NCI-H1092 (cell line): ENCODE measurements at places on chromosomes 11 and 22.
A peak's percentile ranks its signal among the peaks of the same experiment; 100 is the strongest.

DNA sequence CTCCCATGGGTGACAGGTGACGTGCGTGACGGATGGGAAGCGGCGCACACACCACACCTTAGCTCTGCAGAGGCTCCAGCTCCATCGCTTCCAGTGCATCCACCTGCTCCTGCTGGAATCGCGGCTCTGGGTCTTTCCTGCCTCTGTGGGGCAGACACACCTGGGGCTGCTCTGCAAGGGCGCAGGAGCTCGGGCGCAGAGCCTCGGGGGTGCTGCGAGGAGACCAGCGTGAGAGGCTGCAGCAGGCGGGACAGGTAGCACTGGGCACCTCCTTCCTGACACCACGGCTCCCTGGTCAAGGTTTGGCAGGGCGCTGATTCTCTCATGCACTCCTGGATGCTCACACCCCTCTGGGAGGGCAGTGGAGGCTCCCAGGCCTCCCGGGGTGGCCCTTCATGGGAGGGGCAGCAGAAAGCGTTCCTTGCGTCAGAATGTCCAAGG lies 1494.3 kb downstream of the BRD1 start:
- no peak for DNase-seq

DNA sequence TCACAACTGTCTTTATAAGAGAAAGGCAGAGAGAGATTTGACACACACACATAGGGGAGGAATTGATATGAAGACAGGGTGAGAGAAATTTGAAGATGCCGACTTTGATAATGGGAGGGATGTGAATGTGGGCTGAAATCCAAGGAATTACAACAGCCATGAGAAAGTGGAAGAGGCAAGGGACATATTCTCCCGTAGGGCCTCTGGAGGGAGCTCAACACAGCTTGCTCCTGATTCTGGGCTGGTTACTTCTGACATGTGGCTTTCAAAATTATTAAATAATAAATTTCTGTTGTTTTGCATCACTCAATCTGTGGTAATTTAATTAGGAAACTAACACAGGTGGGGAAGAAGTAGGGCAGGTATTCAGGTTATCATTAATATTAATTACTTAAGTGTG lies 282.9 kb downstream of the LUZP2 start:
- no peak for DNase-seq

DNA sequence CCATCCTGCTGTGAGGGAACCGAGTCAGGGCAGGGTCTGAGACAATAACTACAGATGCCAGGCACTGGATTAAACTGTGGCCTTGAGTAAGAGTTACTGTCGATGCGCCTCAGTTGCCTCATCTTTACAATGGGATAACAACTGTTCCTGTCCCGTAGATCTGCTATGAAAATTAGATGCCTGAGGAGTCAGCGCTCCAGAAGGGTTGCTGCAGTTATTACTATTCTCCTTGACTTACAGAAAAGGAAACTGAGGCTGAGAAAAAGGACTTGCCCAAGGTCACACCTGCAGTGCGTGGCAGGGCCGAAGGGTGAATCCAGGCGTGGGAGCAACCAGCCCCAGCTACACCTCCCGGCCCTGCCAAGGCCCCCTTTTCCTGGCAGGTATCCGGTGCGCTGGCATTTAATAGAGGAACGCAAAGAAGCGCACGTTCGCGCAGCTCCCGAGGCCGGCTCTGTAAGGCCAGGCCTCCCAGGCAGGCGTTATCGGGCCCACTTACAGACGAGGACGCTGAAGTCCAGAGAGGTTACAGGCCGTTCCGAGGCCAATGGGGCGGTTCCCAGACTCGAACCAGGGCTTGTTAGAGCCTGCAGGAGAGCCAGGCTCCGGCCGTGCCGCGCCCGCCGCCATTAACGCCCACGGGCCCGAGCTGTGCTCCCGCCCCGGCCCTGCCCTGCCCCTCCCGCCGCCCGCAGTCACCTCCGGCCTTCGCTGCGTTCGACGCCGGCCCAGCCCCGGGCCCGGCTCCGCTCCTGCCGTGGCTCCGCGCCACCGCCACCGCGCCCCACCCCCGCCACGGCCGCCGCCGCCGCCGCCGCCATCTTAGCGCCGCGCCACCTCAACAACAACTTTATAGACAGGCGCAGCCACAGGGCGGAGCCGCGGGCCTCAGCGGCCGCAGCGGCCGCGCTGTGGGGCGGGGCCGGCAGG lies at the start of gene C11orf68:
TSS of gene C11orf68 (minus strand) at position 852 of the 930 bp plus-strand sequence. CDS start at position 821, 31 bp downstream.
- peak; percentile 40 for DNase-seq

DNA sequence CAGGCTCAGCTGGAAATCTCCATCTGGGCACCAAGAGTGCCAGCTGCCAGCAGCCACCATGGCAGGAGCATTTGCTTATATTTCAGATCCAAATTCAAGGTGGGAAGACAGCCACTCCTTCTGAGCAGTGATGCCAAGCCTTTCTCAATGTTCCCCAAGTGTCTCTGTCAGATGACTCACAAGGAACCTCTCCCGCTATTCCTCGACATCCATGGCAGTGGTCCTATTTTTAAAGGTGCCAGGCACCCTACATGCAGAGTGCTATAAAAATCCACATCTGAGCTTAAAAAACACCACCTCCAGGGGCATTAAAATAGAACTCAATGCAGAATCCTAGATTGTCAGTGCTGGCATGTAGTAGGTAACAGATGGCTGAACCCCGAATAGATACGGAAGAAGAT lies 112.1 kb downstream of the SLC1A2 start:
- DNase-seq = no peak

DNA sequence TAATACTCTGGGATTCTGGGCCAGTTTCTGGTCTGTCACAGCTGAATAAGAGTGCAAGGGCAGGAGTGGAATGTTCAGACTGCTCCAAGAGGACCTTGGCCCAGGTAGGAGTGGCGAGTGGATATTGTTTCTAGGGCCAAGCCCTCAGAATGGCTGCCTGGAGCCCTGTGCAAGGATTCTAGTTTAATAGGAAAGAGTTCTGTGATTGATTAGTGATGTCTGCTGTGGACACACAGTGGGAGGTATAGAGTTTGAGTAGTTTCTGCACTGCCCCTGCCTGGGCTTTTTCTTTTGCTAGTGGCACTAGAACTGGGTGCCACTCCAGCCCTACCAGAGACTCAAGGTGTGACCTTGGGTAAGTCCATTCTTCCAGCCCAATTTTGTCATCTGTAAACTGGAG lies 9.7 kb upstream of the MPPED1 start:
- DNase-seq = no peak

- DNase-seq = no peak
Observed at GRCh38 chr22:26095256-26095956, 73.9 kb upstream of the SEZ6L start.

DNA sequence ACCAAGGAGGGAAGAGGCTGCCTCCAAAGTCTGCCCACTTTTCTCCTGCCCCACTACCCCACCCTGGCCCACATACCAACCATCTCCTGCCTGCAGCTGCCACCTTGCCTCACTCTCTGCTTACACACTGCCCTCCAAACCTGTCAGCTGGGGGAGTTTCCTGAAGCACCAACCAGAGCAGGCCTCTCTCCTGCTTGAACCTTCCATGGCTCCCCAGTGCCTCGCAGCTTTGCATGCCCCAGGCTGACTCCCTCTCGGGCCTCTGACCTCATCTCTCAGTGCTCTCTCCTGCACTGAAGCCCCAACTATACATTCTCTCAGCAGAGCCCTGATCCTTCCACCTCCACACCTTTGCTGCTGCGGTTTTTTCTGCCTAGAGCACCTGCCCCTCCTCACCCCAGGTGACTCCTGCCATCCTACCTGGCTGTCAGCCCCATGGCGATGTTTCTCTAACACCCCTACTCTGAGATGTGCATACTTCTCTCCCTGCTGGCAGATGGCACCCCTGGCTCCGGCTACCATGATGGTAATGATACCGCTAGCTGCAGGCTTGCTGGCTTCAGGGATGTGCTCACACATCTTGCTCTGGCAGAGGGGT lies 43.5 kb downstream of the MN1 start:
- DNase-seq = no peak

DNA sequence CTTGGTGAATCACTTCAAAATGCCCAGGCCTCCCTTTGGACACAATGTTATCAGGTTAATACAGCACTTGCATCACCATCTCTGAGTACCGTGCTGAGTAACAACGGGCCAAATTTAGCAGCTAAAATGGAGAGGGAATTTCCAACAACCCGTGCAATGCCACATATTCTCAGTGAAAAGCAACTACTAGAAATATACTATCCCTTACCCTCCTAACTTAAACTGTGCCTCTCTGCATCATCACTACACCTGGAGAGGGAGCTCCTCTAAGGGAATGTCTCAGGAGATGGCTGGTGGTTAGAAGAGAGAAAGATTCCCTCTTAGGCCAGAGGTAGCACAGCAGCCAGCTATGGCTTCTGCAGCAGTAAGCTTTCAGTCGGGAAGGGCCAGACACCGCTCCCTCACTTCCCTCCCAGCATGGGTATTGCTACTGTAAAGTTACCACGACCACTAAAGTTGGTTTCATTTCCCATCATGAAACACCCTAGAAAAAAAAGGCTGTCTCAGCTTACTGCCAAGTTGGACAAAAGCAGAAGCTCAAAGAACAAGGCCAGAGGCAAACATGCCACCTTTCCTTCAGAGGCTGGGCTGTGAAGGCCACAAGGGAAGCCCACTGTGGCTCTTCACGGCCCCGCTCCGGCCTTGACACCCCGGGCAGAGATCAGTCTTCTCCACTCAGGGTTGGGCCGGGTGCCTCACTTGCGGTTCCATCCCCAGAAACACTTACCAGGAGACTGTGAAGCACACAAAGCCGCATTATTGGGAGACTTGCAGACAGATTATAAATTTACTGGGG lies 3.9 kb downstream of the MAML2 start:
- DNase-seq = no peak

GRCh38 chr22:29116397-29117123 lies 43.7 kb downstream of the KREMEN1 start:
- DNase-seq = no peak

- no peak for DNase-seq
Observed at GRCh38 chr11:14520747-14521151, 563 bp upstream of the PSMA1 start.

- DNase-seq = no peak
Observed at GRCh38 chr22:29380032-29380781, 8.2 kb downstream of the AP1B1 start.

DNA sequence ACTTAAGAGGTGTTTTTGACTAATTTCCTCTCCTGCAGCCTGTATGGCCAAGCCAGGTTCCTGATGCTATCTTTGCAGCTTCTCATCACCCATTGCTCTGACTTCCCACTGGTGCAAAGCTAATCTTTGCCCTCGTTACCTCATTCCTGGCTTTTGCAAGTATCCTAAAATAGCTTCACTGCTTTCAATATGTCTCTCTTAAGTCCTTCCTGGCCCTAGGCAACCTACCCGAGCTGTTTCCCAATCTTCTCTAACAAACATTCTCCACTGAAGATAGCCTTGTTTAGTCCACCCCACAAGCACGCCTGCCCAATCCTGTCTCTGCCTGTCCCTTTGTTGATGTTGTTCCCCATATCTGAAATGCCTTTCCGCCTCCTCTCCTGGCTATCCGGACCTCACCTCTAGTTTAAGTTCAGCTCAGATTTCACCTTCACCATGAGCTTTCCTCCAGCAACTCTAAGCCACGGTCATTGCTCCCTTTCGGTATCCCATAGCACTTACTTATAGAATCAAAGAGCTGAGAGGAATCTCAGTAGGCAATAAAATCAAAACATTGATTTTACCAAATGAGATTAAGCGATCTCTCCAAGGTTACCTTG lies 30.1 kb upstream of the CECR2 start:
- no peak for DNase-seq

- no peak for DNase-seq
Observed at GRCh38 chr22:36351921-36352802, 35.6 kb downstream of the MYH9 start.

DNA sequence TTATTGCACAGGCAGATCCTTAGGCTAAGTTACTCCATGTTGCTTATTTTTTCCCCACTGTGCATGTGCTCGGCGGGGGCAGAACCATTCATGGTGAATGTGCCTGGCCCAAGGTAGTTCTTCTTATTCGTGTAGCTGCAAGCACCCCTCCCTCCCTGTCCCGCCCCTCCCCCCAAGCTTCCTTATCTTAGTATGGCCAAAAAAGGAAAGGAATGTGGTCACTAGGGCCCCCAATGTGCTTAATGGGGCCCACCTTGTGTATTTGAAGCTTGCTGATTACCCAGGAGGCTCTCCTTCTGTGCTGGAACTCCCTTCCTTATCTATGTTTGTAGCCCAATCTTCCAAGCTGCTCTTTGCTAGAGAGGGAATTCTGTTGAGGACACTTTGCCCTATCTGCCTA lies 1259.7 kb upstream of the RAG2 start:
- no peak for DNase-seq

- DNase-seq = no peak
Observed at GRCh38 chr11:17046690-17047089, 30.8 kb downstream of the RPS13 start.

GRCh38 chr11:1693327-1694063 lies 3.5 kb upstream of the KRTAP5-6 start:
- DNase-seq = peak; percentile 62

GRCh38 chr11:58059007-58059350 lies 28.2 kb downstream of the OR6Q1 start:
- DNase-seq = no peak

DNA sequence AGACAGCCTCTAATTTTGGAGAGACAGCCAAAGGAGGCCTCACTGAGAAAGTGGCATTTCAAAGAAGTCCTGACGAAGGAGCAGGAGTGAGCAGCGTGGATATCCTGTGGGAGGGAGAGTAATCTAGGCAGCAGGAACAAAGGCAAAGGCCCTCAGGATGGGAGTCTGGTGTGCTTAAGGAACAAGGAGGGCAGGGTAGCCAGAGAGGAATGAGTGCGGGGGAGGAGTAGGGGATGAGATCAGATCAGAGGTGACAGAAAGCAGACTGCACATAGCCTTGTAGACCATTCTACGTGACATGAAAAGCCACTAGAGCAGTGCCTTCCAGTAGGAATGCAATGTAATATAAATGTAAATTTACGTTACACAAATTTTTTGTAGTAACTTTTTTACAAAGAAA lies 5.6 kb downstream of the SLC36A4 start:
- DNase-seq = no peak

DNA sequence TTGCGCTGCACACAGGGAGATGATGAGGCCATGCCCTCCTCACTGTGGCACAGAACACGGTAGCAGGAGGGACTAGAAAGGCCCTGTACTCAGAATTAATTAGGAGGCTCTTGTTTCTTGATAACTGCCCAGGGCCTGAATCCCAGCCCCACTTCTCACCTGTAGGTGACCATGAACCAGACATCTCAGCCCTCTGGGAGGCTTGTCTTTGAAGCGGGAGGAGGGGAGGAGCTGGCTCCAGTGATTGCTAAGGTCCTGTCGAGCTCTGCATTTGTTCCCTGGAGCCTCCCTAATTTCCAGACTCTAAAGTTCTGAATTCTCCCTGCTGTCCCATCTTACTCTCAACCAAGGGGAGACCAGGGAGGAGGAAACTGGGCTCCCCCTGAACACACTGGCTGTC lies 19.8 kb upstream of the OAF start:
- no peak for DNase-seq

GRCh38 chr11:101810546-101810945 lies 104.3 kb upstream of the CEP126 start:
- no peak for DNase-seq

- DNase-seq = no peak
Observed at GRCh38 chr22:49582181-49582580, 245.5 kb downstream of the BRD1 start.

DNA sequence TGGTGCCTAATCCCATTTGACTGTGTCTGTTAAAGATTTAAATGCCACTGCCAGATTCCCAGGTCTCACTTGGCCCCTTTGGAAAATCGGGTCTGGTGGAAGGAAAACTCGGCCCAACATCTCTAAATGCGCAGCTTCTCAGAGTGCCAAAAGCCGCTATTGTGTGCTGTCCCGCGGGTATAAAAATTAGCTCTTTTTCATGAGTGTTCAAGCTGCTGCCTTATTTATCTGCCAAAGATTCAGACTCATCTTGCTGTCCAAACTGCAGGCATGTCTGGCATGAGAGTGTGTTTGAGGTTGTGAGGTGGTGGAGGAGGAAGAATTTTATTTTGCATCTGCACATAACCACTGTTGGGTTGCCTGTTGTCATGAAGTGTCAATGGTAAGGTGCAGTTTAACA lies 91.4 kb downstream of the NELL1 start:
- DNase-seq = no peak
